PC-3 (cell line): ENCODE measurements at places on chromosomes 2 and 18. TPM values are rescaled to one million over a fixed set of nuclear protein-coding genes. Genes with fewer than 3 reads are reported as not detected.

DNA sequence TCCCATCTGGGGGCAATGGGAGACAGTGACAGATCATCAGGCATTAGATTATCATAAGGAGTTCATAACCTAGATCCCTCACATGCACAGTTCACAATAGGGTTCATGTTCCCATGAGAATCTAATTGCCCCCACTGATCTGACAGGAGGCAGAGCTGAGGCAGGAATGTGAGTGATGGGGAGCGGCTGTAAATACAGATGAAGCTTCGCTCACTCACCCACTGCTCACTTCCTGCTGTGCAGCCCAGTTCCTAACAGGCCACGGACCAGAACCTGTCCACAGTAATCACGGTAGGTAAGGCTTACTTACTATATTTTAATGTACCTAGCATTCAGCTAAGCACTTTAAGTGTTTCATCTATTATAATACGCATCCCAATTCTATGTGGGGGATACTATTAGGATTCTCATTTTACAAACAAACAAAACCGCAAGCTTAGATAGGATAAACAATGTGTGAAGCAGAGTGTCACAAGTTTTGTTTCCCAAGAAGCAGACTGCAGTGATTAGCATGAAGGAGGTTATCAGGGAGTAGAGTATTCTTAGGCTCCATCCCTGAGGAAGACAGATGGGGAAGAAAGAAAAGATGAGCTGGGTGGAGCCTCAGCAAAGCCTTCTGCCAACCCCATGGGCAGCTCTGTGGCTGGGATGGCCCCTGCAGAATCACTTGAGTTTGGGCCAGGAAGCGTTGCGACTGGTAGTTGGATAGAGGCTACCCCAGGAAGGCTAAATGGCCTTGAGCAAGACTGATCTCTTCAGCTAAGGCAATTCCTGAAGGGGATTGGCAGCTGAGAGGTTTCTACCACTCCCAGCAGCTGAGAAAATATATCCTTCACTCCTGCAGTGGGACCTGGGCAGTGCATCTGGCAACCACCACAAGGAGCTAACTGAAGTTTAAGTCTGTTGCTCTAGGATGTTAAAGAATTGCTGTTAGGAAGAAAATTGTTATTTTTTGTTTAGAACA lies 133.1 kb downstream of the MREG start:
- H3K4me1 ChIP-seq: peaks cover 47% of the 10 kb centered on the region
- H3K27me3 ChIP-seq: no peaks in the 10 kb centered on the region
- peak overlapping the region; percentile 1; the same call in 1 of the 2 replicates for H3K27ac ChIP-seq
- H3K4me3 ChIP-seq: no peak overlapping the region

Gene ATOH8
- total RNA-seq: 0.04 TPM in 1 of 2 replicates, not detected in the other

Gene B4GALT6
- total RNA-seq: 1.4 and 2.4 TPM in 2 replicates

GRCh38 chr18:35942133-35942532 lies 30.3 kb upstream of the RMP24 start:
- H3K36me3 ChIP-seq: no peaks in the 10 kb centered on the region
- DNase-seq: no peak
- no peak overlapping the region for H3K4me3 ChIP-seq
- no peaks in the 10 kb centered on the region for H3K27me3 ChIP-seq
- no peak overlapping the region for H3K27ac ChIP-seq
- H3K4me1 ChIP-seq: peaks cover 23% of the 10 kb centered on the region
